Coronary artery (tissue), 2 donors: ENCODE measurements at places on chromosomes 6 and 20.

DNA sequence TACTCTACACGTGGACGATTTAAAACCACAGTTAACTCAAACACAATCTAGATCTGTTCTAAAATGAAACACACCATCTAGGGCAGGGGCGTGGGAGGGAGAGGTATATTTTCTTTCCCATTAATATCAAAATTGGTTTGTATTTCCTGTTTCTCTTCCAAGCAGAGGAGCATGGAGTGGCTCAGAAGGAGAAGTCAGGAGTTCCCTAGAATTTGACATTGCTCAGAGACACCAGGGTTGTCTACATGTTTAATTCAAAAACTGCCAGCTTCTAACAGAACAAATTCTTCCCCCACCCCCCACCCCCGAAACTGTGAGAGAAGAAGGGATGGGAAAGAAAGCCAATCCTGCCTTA, 2.3 kb downstream of the PREX1 start:
- DNase-seq = no peak

- no peak for DNase-seq
Measured at GRCh38 chr20:44033344-44033743, 118.7 kb downstream of the TOX2 start.

DNA sequence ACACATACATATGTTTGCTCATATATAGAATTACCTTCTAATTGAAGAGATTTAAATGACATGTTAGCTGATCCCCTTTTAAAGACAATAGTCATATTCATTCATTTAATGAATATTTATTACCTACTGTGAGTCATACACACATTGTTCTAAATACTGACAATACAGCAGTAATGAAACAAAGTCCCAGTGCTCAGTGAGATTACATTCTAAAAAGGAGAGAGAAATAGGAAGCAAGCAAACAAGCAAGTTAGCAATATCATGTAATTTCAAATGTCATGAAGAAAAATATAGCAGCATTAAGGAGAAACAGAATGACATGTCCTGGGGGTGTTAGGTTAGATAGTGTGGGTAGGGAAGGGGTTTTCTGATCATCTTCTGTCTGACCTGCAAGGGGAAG, 136.3 kb downstream of the ADGRB3 start:
- no peak for DNase-seq

DNA sequence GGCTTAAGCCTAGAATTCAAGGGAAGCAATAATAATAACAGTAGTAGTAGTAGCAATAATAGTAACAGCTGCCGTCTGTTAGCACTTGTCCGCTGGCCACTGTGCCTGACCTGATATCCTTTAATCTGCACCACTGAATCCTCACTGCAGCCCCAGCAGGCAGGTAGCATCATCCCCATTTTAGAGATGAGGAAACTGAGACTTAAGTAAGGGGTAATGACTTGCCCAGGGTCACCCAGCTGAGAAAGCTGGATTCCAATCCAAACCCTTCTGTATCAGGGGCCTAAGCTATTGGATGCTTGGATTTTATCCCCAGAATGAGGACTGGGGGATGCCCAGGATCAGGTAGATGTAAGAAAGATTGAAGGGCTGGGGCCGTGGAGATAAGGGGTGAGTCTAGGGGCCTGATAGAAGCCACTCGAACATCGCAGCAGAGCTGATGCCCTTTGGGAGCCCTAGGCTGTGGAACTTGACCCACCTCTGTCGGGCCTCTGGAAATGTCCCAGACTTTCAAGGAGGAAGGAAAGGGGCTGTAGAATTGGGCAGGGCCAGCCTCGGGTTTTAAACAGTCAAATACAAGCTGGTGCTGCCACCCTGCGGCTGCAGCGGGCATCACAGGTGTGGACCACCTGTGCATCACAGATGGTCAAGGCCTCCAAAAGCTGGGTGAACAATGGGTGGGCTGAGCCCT, 102.1 kb upstream of the MYL9 start:
- DNase-seq = no peak

GRCh38 chr6:87667032-87667431, 35.0 kb downstream of the AKIRIN2 start:
- DNase-seq = no peak

- no peak for DNase-seq
Measured at GRCh38 chr20:61940491-61940890, 125.2 kb downstream of the TAF4 start.

DNA sequence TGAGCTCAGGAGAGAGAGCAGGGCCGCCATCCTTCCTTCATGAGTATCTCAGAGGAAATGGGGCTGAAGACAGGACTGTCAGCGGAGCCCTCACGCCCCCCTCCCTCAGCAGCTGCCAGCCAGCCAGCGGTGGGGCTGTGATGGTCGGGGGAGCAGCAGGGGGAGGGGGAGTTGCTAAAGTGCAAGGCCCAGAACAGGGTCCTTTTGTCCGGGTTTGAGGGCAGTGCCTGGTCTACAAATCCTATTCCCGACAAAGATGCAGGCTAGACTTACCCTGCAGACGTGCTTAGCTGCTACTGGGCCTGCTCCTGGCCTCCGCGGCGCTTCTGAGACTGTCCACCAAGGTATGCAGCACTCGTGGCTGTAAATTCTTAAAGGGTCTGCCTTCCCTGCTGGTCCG, 593.4 kb upstream of the CDH4 start:
- no peak for DNase-seq

GRCh38 chr6:364609-365540, 26.7 kb upstream of the IRF4 start:
- no peak for DNase-seq

DNA sequence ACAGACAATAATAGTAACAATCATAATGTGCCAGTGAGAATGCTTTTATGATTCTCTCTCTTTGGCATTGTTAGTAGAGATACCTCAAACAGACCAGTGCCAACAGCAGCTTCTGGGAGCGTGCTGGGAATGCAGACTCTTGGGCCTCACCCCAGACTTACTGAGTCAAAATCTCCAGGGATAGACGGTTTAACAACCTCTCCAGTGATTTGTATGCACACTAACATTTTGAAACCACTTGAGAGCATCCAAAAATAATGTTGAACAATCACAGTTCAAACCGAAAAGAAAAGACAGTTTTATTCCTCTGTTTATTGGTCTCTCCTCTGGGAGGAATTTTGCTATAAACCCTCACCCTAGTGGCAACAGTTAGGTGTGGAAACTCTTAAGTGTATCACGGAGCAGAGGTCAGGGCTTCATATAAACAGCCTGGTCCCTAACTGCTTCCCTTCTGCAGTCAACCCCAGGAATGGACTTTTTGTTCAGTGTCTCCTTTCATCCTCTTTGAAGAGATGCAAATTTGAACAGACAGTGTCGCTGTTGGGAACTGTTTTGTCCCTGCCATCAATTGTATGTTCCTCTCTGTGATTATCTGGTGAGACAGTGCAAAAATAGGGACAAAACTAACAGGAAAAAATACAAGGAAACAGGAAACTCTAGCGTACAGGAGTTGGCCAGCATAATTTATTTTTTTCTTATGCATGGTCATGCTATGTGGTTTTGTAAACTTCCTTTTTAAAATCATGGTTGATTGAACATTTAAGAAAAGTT, 162.4 kb upstream of the BTBD3 start:
- no peak for DNase-seq

DNA sequence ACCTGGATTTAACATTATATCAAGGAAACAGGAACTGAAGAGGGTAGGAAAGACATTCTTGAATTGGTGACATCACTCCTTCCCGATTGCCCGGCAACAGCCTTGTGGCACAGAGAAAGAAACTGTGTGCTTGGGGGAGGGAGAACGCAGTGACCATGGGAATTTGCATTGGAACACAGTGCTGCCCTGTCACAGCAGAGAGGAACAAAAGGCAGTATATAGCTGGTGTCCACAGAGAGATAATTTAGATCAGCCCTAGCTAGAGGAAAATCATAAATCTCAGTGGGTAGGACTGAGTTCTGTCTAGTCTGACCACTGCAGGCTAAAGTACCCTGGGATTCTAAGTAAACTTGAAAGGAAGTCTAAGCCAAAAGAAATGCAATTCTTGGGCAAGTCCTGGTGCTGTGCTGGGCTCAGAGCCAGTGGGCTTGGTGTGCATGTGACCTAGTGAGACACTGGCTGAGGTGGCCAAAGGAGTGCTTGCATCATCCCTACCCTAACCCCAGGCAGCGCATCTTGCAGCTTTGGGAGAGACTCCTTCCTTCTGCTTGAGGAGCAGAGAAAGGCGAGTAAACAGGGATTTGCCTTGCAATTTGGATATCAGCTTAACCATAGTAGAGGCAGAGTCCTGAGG, 697.6 kb downstream of the HACE1 start:
- DNase-seq = no peak

- DNase-seq = no peak
Measured at GRCh38 chr6:89117211-89118108, at the start of gene SRSF12. Gene SRSF12 (minus strand): TSS chr6:89118071. CDS start chr6:89117887, 184 bp downstream.

GRCh38 chr20:35190556-35190955, 18.7 kb downstream of the PROCR start:
- no peak for DNase-seq

GRCh38 chr6:16533721-16534136, 227.5 kb downstream of the ATXN1 start:
- DNase-seq = no peak

DNA sequence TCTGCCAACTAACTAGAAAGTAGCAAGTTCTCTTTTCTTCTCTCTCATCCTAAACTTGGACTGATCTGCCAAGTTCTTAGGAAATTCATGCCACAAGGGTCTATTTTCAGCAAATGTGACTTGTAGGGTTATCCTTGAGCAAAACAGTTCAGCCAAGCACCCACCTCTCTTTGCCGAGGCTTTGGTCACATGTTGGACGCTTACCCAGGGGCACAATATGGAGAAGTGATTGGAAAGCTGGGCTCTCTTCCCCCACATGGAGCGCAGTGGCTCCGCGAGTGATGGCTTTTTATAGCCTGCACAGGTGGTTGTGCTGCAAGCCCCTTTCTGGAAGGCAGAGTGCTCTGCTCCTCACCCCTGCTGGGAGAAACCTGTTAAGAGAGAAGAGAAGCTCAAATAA, 47.7 kb upstream of the FNDC1 start:
- no peak for DNase-seq

- DNase-seq = no peak
Measured at GRCh38 chr6:129605967-129606366, 104.0 kb downstream of the ARHGAP18 start.

- DNase-seq = no peak
Measured at GRCh38 chr6:6614096-6614982, 25.8 kb downstream of the LY86 start.

- no peak for DNase-seq
Measured at GRCh38 chr20:17108896-17109295, 117.9 kb upstream of the PCSK2 start.

- DNase-seq = no peak
Measured at GRCh38 chr6:150681578-150682395, 82.1 kb downstream of the PLEKHG1 start.

DNA sequence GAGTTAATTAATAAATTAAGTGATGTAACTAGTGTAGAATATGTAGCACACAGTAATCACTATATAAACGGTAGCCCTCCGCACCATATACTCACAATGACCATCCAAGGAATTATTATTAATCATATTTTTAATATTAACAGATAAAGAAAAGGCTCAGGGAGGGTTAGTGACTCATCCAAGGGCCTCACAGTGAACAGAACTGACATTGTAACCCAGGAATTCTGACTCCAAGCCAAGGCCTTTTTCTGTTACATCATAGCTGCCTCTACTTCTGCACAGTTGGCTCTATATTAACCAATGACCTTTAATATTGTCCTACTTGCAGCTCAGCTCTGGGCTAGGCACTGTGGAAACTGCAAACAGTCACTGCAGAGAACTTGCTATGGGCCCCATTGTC, 117.5 kb upstream of the SIRPG start:
- DNase-seq = no peak

DNA sequence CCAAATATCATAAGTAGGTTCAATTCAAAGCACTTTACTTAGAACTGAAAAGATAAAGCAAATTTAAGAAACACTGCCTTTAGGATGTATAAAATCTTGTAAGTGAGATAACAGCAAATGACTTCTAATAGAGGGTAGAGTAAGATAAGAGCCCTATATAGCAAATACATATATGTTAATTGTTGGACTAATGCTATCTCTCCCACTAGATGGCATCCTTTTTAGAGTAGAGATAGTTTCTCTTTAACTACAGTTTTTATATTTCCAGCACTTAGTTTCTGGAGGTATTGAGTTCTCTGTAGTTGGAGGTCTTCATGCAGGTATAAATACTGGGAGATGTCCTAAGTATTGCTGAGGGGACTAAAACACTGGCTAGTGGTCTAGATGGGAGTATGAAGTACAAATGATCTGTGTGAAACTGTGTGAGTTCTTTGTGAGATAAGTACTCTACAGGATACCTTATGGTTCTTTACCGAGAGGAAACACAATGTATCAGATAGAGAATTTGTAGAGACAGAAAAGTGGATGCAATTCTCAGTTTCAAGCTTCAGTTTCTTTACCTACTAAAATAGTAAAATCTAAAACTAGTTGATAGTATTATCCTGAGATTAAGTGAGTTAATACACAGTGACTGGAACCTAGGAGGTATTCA, 399.3 kb downstream of the KHDRBS2 start:
- no peak for DNase-seq

DNA sequence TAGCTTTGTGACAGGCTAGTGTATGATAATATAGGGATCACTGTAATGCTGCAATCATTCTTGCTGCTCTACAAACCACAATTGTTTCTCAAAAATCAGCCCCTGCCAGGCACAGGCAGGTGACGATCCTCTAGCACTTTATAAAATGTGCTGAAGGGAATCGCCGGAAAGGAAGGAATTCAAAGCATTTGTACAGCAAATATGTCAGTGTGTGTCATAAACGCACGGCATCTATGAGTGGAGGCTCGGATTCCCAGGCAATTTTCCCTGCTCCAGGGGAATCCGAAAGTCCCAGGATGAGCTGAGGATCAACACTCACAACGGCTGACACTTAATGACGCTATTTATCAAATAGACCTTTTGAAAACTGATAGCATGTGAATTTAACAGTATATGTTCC, 1.4 kb downstream of the PHACTR1 start:
- DNase-seq = no peak

DNA sequence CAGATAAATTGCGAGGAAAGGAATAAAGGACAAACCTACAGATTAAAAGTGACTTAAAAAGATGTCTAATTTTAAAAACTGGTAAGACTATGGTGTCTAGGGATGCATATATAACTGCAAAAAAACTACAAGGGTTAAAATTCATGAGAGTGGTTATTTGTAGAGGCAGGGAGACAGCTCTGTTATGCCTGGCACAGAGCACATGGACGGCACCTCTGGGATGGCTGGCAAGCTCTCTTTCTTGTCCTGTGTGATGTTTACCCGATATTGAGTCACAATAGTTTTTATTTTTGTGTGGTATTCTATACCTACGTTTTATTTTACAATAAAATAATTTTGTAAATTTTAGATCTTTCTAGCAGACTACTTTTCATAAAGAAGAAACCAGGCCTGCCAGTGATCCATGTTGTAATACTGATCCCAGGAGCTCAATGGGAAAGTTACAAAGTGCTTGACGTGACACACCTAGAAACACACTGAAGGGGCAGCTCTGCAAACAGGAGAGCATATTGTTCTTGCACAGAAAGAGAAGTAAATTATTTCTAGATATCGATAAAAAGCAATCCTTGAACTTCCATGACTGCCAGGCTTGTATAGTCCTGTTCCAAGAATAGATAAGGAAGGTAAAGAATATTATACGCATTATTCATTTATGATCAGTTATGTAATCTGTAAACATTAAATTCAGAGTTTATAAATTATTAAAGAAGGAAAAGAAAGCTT, 290.0 kb downstream of the PTPRK start:
- DNase-seq = no peak
